RCC 7860 (cell line): ENCODE measurements at places on chromosomes 3 and 15.

GRCh38 chr3:46595819-46596314 lies 16.5 kb upstream of the FAM240A start:
- DNase-seq = no peak

DNA sequence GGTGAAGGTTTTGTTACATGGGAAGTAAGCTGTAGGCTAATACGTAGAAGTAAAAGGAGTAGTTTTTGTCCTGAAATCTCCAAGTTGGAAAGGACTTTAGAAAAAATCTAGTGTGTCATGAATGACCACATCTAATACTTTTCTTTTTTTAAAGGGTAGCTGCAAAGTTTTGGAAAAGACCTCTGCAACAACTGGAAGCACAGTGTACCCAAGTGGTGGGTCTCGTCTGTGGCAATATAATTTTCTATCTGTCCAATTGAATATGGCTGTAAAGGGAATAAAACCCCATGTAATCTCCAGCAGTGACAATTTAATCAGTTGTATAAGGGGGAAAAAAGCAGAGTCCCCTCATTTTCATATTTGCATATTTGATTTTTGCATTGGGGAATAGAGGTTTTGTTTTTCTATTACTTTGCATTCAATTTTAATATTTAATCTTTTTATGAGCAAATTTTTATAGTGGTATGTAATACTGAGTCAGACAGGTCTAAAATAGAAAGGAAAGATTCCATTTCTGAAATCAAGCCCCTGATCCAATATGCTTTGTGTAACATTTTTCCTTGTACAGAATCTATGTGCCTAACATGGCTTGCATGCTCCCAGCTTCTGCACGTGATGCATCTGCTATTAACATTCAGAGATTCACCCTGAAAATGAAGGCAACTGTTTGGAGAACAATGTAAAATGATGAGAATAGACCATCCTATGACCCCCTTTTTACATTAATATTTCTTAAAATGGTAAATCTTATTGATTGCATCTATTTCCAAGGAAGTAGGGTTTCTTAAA lies 531.4 kb downstream of the ZIC1 start:
- DNase-seq = no peak

- DNase-seq = no peak
Observed at GRCh38 chr3:60571511-60571910, 679.7 kb downstream of the FHIT start.

- no peak for DNase-seq
Observed at GRCh38 chr3:182384221-182384620, 409.1 kb upstream of the ATP11B start.

- no peak for DNase-seq
Observed at GRCh38 chr3:130948001-130948773, 54.3 kb downstream of the ATP2C1 start.

- DNase-seq = no peak
Observed at GRCh38 chr15:68154923-68155559, 50.1 kb downstream of the CALML4 start.

GRCh38 chr3:194313560-194314387 lies 37.4 kb downstream of the CPN2 start:
- no peak for DNase-seq

DNA sequence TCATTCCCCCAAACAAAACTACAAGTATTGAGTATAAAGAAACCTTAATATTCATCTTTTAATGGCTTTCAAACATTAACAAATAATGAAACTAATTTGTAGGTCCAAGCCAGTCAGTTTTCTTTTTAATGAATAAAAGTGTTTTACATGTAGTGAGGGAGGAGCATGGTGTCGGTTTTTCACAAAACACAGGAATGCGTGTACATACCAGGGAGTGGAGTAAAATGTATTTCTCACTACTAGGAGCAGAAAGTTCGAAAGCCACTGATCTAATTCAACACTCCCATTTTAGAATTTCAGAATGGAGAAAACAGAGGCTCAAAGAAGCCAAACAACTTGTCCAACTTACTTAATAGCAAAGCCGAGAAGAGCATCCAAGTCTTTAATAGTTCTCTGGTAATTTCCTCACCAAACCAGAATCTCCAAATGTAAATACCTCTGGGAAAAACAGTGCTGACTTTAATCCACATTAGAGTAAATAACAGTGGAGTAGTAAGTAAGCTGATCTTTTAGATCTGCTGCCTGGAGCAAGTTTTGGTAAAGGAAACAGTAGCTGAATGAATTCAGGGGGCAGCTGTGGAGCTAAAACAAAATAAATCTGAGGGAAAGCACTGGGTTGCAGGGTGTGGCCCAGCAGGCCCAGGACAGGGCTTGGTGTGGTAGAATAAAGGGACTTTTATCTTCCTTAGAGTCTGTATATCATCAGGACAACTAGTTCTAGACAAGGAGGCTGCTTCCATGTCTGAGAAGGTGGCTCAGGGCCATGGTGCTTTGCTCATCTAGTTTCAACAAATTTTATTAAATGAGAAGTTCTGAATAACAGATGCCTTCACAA lies 7.9 kb downstream of the ANP32A start:
- no peak for DNase-seq

DNA sequence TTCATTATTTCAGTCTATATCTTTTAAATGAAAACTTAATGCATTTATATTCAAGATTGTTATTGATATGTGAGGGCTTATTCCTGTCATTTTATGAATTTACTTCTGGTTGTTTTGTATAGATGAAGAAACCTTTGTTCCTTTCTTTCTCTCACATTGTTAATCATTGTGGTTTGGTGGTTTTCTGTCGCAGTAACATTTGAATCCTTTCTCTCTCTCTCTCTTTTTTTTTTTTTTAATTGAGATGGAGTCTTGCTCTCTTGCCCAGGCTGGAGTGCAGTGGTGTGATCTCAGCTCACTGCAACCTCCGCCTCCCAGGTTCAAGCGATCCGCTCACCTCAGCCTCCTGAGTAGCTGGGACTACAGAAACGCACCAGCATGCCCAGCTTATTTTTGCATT lies 22.1 kb downstream of the AGBL1 start:
- no peak for DNase-seq

DNA sequence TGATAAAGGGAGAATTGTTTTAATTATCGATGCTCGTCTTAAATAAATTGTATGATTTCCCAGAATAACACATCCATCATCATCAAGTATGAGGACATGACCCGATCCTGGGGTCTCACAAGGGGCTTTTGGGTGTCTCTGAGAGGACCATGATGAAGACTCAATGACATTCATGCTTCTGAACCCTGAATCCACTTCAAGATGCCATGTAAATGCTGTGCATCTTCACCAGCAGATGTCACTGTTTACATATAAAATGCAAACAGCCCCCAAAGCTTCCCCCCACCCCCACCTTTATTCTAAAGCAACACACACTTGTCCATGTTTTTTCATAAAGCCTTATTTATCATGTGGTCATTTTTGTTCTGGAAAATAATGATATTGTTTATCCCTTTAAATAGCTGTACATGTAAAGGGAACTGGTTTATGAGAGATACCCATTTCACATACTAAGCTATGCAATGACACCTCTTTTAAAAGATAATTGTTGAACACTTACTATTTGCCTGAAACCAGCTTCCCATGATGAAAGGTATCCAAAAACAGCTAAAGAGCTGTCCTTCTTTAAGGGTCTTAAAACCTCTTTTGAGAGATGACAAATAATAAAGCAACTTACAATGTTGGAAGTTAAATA lies 69.7 kb upstream of the UBE3A start:
- DNase-seq = no peak

GRCh38 chr3:62843508-62843907 lies 31.7 kb downstream of the CADPS start:
- no peak for DNase-seq

DNA sequence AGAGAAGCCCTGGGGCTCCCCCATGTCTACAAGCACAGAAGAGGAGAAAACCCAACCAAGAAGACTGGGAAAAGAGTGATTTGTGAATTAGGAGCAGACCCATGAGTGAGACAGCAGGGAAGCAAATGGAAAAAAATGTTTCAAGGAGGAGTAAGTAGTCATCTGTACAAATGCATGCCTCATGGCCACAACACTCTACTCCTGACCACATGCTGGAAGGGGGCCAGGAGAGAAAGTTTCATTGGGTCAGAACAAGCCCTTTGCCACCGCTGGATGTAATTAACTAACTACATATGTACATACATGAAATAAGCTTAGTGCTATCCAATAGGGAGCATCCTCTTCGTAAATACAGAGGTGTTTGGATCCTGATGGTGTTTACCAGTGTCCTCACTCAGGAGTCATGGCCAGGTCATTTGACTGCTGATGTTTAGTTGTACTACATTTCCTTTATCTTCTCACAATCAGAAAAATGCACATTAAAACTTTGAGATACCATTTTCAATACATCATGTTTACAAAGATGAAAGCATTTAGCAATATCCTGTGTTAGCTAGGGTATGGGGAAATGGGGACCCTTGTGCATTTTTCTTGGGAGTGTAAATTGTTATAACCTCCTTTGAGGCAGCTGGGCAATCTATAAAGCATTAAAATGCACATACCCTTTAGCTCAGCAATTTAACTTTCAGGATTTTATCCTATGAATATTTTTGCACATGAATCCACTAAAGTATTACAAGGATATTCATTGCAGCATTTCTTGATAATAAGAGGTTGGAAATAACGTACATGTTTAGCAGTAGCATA lies 27.1 kb downstream of the CLRN1 start:
- no peak for DNase-seq

GRCh38 chr15:43213466-43213865 lies 7.4 kb downstream of the EPB42 start:
- DNase-seq = no peak

- no peak for DNase-seq
Observed at GRCh38 chr3:143313025-143313892, 193.7 kb downstream of the CHST2 start.

GRCh38 chr15:43255376-43255775 lies 11.4 kb downstream of the TGM5 start:
- DNase-seq = no peak

DNA sequence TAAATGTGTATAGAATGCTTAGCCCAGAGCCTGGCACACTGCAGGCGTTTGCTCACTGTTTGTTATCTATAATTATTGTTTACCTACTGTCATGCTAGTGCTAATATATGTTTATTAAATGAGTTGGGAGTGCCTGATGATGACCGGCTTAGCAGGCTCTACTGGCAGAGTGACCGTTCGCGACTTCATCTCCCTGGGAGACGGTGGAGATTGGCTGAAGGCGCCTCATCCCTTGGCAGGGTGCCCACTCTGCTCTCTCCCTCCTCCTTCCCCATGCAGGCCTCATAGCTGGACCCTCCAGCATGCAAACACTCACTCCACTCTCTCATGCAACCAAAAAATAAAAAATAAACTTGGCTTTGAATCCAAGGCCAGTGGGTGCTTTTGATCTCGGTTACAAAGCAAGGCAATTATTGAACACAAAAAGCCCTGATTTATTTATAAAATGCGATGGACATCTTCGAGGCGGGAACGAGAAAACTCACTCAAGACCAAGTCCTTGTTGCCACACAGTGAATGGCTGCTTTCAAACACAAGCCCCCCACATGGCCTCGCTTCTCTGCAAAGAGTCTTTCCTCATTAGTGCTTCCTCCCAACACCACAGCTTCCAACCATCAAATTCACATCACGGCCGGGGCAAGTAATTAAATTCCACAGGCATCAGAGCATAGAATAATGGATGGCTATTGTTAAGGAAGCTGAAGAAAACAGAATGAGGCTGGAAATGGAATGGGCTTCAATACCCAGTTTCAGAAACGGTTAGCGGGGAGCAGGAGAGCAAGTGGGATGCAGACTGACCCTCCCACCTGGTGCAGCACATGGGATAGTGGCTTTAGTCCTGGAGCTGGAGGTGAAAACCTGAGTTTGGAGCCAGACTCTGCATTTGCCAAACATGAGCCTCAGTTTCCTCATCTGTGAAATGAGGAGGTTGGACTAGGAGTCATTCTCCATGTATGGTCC lies 135.7 kb upstream of the RAD18 start:
- DNase-seq = no peak

DNA sequence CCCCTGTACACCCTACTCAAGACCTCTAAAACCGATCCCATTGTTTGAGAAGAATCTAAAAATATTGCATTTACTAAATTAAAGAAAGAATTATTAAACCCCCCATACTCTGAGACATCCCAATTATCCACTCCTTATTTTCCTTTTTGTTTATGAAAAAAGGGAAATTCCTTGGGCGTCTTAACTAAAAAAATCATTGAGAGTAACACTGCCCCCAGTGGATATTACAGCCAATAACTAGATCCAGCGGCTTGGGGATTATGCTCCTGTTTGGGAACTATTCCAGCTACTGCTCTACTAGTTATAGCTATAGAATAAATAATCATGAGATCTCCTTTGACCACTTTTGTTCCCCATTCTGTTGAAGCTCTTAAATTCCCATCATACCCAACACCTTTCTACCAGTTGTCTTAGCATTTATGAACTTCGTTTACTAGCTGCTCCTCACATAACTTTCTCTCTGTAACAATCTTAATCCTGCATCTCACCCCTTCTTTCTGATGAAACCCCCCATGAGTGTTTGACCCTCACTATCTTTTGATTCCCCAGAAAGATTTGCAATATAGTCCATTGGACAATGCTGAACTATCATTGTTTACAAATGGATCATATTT lies 12.7 kb upstream of the CFAP91 start:
- DNase-seq = no peak

- DNase-seq = no peak
Observed at GRCh38 chr15:40100947-40101905, 7.5 kb downstream of the BMF start.

GRCh38 chr15:27936164-27936563 lies 163.0 kb downstream of the OCA2 start:
- no peak for DNase-seq

- DNase-seq = no peak
Observed at GRCh38 chr3:186814100-186814499, 7.8 kb upstream of the RFC4 start.

- no peak for DNase-seq
Observed at GRCh38 chr15:88702983-88703382, 64.2 kb downstream of the ISG20 start.

DNA sequence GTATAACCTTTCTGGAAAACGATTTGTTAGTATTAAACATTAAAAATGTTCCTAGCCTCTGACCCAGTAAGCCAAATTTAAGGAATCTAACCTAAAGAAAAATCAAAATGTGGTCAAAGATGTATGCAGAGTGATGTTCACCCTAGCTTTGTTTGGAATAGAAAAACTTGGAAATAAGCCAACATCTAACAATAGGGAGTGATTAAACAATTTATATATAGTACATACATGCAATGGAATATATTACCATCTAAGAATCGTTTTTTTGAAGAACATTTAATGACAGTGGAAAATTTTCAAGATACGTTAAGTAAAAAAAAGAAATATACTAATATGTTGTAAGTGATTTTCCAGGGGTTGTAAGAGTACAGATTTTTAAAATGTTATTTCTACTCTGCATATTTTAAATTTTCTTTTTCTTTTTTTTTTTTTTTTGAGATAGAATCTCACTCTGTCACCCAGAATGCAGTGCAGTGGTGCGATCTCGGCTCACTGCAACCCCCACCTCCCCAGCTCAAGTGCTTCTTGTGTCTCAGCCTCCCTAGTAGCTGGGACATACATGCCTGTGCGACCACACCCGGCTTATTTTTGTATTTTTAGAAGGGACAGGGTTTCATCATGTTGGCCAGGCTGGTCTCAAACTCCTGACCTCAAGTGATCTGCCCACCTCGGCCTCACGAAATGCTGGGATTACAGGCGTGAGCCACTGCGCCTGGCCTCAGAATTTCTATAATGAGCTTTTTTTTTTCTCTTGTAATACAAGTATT lies 54.9 kb downstream of the ANP32A start:
- no peak for DNase-seq
